ENCODE measurements at places on chromosomes 6 and 20. TPM values are rescaled to one million over a fixed set of nuclear protein-coding genes. Genes with fewer than 3 reads are reported as not detected.
A peak's percentile ranks its signal among the peaks of the same experiment; 100 is the strongest.

- no peaks in the 10 kb centered on the region for H3K36me3 ChIP-seq
- H3K27ac ChIP-seq: no peak overlapping the region
- H3K4me3 ChIP-seq: no peak overlapping the region
- no peaks in the 10 kb centered on the region for H3K27me3 ChIP-seq
These were observed 264.4 kb downstream of the COL12A1 start for GRCh38 chr6:74941424-74941823.

GRCh38 chr6:161549977-161550655, 276.3 kb upstream of the AGPAT4 start:
- DNase-seq: no peak
- H3K4me1 ChIP-seq: no peaks in the 10 kb centered on the region
- no peaks in the 10 kb centered on the region for H3K36me3 ChIP-seq
- H3K27me3 ChIP-seq: no peaks in the 10 kb centered on the region

- no peaks in the 10 kb centered on the region for H3K27me3 ChIP-seq
- no peak overlapping the region for H3K4me3 ChIP-seq
- H3K36me3 ChIP-seq: no peaks in the 10 kb centered on the region
- no peaks in the 10 kb centered on the region for H3K4me1 ChIP-seq
- DNase-seq: no peak
These were observed 62.9 kb downstream of the TENT5A start for GRCh38 chr6:81689580-81689979.

- no peak for DNase-seq
- no peak overlapping the region for H3K27ac ChIP-seq
- H3K4me3 ChIP-seq: no peak overlapping the region
- no peaks in the 10 kb centered on the region for H3K36me3 ChIP-seq
- peaks cover 4% of the 10 kb centered on the region for H3K27me3 ChIP-seq
These were observed 10.6 kb downstream of the TEAD3 start for GRCh38 chr6:35486005-35486925.

- H3K36me3 ChIP-seq: no peaks in the 10 kb centered on the region
- H3K4me1 ChIP-seq: no peaks in the 10 kb centered on the region
- H3K4me3 ChIP-seq: no peak overlapping the region
- H3K27ac ChIP-seq: no peak overlapping the region
These were observed 497.0 kb downstream of the BTBD3 start for GRCh38 chr20:12414446-12415274.

DNA sequence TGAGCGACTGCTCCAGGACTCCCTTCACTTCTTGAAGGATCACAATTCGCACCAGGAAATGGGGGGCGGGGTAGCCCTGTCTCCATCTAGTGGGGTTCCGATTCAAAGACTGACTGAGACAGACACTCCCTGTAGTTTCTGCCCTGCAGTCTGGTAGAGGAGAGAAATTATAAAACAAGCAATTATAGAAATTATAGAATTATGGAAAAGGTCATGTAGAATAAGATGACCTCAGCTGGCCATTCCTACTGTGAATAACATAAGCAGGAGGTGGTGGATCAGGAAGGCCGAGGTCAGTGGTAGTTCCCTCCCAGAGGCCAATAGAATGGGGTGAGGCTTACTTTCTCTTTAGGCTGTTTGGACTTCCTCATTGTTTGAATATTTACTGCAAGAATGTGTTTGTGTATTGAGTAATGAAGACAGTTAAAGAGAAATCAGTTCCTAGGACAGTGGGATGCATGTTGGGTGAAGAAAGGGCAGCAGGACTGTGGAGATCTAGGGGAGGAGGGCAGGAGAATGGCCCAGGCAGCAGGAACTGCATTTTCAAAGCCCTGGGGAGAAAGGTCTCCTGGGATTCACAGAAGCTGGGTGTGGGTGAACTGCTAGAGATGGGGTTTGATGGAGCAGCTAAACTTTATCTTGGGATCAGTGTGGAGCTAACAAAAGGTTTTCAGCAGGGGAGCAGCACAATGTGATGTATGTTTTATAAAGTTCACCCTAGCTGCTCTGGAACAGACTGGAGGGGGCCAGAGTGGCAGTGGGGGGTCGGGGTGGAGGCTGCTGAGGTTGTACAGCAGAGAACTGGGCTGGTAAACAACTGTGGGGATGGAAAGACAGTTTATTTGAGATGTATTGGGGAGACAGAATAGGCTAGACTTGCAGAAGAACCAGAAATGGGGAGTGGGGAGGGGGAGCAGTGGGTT, 2.1 kb downstream of the ZNF341 start:
- no peak for DNase-seq
- peak overlapping the region; percentile 66 for H3K27ac ChIP-seq
- H3K27me3 ChIP-seq: no peaks in the 10 kb centered on the region
- H3K36me3 ChIP-seq: peaks cover 24% of the 10 kb centered on the region
- peaks cover 20% of the 10 kb centered on the region for H3K4me1 ChIP-seq
- peak overlapping the region; percentile 87 for H3K4me3 ChIP-seq

DNA sequence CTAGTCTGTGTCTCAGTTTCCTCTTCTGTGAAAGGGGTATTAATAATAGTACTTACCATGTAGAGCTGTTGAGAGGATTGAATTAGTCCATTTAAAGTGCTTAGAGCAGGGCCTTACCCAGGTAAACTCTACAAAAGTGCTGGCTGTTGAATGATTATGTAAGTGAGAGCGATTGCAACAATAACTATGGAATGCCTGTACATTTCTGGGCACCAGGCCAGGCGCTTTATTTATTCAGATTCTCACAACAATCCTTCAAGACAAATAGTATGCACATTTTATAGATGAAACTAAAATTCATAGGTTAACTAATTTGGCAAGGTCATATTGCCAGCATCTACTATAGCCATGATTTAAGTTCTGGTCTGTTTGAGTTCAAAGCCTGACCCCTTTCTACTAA, 78.3 kb upstream of the MMS22L start:
- H3K4me3 ChIP-seq: no peak overlapping the region
- no peak for DNase-seq
- no peak overlapping the region for H3K27ac ChIP-seq
- peaks cover 10% of the 10 kb centered on the region for H3K27me3 ChIP-seq
- no peaks in the 10 kb centered on the region for H3K36me3 ChIP-seq

DNA sequence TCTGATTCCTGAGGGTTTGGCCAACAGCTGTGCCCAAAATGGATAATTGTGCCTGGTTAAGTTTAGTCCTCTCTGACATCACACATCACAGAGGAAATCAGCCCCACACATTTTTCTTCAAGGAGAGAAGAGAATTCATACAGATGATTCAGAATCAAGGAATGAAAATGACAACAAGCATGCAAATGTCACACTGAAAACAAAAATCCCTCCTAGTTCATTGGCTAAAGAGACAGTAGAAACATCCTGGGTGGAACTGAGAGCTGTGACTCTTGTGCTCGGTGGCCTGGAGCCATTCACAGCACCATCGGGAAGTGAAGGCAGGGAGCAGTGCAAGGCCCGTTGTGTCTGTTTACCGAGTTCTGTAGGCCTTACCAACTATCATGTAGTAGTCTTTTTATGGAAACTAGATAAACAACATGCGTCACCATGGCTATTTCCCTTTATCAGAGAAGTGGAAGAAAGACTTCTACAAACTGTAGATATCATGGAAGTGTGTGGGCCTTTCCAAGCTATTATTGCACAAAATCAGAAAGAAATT, 81.7 kb upstream of the TENT5A start:
- no peaks in the 10 kb centered on the region for H3K4me1 ChIP-seq
- H3K4me3 ChIP-seq: no peak overlapping the region
- no peak for DNase-seq
- no peaks in the 10 kb centered on the region for H3K27me3 ChIP-seq

DNA sequence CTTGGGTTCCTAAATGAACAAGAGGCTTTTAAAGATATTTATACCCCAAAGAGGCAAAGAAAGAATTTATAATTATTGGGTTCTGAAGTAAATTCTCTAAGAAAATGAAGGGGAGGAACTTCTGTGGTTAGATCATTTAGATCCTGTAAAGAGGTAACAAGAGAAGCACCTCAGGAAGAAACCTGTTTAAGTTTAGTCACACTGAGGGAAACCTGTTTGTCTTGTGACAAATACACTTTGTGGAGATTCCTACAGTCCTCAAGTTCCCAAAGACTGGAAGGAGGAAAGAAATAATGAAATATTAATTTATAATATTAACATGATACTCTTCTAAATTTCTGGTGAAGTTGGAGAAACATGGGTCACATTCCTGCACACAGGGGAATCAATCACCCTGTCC, 647.5 kb downstream of the EYS start:
- H3K36me3 ChIP-seq: no peaks in the 10 kb centered on the region
- H3K4me3 ChIP-seq: no peak overlapping the region
- H3K4me1 ChIP-seq: no peaks in the 10 kb centered on the region

The HLA-DQA1 gene
- 4.6 TPM for total RNA-seq

The KCNK5 gene
- 8.5 TPM for total RNA-seq

The OPRL1 gene
- 2.6 TPM for total RNA-seq

The OR2J3 gene
- not detected for total RNA-seq
